Stimulated activated CD4-positive, alpha-beta T cell treated with anti-CD3 and anti-CD28 coated beads, Interleukin-1b, Interleukin-23, amount 100 ng/mL, for 1 hour (primary cell): ENCODE measurements at places on chromosomes 4 and X.

DNA sequence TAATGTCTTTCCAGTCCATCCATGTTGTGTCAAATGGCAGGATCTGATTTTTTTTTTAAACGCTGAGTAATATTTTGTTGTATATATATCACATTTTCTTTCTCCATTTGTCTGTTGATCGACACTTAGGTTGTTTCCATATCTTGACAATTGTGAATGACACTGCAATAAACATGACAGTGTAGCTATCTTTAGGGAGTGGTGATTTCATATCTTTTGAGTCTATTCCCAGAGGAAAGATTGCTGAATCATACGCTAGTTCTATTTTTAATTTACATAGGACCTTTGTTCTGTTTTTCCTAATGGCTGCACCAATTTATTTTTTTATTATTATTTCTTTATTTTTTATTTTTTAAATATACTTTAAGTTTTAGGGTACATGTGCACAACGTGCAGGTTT, 470.7 kb downstream of the CCSER1 start:
- no peak for DNase-seq

DNA sequence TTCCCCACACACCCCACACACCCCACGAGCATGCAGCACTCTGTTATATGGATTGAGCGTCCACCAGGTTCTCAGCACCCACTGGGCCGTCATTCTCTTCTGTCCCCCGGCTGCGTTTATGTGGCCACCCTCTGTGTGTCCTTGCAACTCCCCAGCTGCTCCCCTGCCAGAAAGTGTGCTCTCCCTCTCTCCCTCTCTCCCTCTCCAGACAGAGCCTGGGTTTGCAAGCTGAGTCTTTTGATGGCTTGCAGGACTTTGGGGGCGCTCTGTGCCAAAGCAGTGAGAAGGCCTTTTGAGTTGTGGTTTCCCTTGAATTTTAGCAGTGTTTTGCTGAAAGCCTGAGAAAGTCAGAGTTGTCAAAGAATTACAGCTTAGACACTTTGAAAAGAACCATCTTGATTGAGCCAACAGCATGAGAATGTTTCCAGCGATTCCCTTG, 173.5 kb downstream of the DCLK2 start:
- DNase-seq: no peak

DNA sequence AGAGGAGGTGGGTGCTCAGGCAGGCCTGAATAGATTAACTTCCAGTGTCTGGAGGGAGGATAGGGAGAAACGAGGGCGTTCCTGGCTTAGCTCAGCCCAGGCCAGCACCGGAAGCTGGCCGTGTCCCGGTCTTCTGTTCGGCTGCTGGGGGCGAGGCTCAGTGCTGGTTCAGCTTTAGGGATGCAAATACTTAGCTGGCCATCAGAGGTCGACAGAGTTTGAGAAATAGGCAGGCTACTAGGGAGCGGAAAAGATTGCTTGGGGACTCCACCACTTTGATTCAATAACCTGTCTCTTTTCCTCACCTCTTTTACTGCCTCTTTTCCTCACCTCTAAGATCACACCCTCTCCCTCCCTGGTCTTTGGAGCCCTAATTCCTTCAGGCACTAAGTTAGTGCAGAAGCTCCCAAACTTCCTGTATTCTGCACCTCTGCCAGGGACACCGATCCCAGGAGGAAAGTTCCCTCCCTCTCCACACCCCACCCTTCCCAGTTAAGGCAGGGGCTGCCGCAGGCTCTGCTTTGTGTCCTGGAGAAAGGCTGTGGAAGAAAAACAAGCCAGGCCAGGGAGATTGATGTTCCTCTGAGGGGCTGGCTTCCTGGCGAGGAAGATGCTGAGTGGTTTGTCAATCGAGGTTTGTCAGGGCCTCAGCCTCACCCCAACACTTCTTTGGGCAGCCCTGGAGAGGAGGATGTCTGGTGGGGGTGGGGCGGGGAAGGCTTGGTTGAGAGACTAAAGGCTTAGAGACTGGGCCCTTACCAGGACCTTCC, 6.0 kb upstream of the EFNB1 start:
- DNase-seq: no peak

GRCh38 chr4:155539746-155540145, 126.9 kb upstream of the GUCY1A1 start:
- no peak for DNase-seq

DNA sequence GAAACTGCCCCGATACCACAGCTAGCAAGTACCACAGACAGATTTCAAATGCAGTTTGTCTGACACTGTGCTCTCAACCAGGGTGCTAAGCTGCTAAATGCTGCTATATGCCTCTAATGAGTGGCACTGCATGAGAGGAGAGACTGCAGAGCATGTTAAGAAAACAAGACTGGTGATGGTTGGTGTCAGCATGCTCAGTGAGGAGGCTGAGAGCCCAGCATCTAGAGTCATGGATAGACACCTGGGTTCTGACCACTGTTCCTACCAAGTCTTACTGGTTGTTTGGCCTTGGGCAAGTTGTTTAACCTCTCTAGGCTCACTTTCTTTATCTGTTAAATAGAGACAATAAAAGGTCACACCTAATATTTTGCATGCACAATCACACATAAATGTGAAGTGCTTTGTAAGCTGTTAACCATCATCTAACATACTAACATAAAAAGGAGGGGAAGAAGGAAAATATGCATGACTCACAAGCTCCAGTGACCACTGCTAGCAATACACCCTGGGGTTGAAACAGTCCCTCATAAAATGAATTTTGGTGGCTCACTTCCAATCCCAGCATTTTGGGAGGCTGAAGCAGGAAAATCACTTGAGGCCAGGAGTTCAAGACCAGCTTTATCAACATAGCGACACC, 20.7 kb downstream of the HHIP start:
- DNase-seq: no peak

- no peak for DNase-seq
These were observed 36.3 kb downstream of the ATXN3L start for GRCh38 chrX:13283512-13283911.

DNA sequence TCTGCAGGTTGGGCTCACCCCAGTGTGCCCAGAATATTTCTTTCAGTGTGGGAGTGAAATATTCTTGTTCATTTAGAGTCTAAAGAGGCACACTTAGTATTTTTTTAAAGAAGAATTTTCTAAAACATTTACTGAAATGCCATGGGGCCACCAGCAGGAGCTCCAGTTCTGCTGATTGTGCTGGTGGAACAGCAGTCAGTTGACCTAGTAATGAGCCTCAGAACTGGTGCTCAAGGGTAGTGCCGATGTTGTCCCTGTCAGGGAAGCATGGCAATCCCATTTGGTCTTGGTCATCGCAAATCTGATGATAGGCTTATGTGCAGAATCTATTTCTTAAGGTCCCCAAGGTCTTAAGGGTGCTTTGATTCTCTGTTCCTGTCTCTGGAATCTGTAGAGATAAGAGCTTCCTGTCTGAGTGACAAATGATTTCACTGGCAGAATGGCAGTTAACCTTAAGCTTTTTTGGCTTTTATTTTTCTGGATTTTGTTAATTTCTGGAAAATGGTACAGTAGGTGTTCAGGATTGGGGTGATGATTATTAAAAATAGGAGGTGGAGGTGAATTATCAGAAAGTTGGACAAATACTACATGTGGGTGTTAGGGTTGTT, 31.3 kb downstream of the JADE1 start:
- no peak for DNase-seq

DNA sequence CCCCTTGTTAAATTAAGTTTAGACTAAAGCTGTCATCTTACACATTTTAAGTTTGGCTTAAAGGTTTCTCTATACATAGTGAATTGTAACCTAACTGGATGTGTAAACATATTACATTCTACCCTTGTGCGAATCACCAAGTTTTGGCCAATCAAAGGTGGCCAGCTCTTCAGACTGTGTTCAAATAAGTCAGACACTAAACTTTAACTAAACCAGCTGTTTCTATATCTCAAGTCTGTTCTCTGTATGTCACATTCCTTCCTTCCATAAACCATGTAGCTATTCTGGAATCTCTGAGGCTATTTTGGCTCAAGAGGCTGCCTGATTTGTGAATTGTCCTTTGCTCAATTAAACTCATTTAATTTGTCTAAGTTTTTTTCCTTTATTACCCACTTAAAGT, 6.7 kb downstream of the SULT1B1 start:
- no peak for DNase-seq

- DNase-seq: no peak
These were observed 9.3 kb downstream of the TMEM255A start for GRCh38 chrX:120301960-120302359.

DNA sequence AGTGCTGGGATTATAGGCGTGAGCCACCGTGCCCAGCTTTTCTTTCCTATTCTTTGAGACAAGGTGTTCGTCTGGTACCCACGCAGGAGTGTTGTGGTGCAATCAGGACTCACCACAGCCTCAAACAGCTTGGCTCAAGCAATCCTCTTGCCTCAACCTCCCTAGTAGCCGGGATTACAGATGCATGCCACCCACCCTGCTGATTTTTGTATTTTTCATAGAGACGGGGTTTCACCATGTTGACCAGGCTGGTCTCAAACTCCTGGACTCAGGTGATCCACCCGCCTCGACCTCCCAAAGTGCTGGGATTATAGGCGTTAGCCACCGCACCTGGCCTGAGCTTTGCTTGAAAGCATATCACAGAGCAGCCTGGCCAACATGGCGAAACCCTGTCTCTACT, 1.5 kb upstream of the CRLF2 start:
- no peak for DNase-seq

DNA sequence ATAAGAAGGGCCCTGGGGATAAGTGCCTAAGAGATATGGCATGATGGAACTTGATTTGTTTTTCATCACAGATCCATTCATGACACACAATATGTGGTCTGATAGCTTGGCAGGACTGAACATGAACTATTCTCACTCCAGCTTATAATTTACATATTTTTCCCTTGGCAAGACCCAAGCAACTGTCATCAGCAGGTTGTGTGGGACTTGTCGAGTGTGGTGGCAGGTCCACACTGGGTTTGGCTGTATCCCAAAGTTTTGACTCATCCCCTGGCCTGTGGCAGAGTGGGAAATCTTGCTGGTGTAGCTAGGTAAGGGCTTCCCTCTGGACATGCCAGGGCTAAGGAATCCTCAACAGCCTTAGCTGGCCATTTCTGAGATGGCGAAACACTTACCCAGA, 81.0 kb upstream of the STIM2 start:
- DNase-seq: no peak

DNA sequence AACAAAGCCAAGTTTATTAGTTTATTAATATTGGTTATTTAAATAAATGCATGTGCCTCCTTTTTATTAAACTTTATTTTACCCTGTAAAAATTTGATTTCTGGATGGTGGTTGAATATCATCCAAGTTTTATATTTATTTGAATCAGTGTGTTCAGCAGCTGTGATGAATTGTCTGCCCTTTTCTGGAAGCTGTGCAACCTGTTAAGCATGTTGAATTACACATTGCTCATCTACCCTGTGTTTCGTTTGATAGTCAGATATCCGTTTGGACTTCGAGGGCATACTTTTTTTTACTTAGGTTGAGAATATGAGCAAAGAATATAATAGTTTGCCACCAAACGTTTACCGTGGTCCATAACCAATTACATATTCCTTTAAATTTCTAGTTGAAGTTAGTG, 95.8 kb upstream of the TENM3 start:
- no peak for DNase-seq

GRCh38 chrX:38754818-38755718, 46.2 kb upstream of the MID1IP1 start:
- DNase-seq: no peak

GRCh38 chr4:56671373-56671772, 9.7 kb downstream of the HOPX start:
- DNase-seq: no peak

DNA sequence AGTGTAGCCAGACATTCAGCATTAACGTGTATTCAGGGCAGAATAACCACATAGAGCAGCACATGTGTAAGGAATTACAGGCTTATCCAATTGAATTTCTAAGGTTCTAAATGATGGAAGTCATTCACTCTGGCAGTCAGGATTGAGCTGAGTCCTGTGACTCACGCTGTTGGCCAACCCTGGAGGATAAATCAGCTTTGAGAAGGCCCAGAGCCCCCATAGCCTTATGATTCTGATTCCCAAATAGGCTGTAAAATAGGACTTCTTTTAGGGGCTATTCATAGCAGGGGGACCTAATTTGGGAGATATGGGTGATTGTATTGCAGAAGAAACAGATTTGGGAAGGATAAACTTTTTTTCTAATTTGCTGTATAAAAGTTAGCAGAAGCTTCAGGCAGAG, 8.1 kb upstream of the HPF1 start:
- no peak for DNase-seq

DNA sequence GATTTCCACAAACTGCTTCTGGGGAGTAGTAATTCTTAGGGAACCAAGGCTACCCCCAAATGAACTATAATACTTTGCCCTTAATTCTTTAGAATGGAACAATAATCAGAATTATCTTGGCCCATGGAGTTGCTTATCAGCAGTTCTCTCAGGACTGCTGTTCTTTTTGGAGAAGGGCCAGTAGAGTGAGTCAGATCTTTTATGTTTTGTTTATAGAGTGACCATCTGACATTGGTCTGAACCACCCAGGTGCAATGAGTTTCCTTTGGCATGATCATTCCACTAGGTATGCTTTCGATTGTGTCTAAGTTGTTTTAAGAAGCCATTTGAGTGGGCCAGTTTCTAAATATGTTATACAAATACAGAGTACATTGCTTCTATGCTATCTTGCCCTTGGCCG, 31.8 kb downstream of the PRRG1 start:
- DNase-seq: no peak

DNA sequence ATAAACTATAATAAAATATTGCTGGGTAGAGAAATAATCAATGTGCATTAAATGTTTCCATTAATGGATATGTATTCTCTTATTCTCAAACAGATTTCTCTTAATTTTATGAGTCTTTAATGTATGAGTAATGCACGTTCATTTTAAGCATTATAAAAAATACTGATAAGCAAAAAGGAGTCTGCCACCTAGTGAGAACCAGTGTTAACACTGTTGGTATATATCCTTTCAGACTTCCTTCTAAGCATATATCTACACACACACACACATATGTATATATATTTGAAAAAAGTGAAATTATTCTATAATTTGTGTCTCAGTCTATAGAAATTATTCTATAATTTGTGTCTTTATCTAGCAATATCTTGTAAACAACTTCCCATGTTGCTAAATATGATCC, 49.9 kb upstream of the MTMR1 start:
- no peak for DNase-seq

DNA sequence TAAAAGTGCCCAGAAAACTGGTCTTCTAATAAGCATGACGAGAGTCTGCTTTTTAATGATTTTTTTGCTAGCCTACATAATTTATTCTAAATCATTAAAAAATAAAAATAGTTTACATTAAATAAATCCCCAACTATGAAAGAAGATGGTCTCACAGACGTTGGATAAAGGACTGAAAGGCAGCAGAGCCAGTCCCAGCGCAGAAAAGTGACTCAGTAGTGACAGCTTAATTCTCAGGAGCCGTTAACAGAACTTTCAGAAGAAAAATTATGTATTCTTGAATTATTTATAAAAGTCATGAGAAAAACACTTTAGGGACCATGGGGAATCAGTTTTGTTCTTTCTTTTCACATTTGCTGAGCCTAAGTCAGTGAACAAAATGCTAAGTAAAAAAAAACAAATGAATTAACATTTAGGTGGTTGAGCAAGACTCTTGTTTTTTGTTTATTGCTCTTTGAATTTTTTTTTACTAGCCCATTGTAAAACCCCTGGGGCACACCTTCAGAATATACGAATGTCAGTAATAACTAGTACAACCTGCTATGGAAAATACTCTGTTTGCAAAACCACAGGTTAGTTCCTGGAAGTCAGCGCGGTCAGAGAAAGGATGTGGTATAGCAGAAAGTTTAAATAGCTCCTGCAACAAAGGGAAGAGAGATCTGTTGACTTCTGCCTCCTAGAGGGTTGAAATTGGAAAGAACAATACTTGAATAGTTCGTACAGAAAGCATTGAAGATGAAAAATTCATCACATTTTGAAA, 50.4 kb upstream of the CCDC160 start:
- DNase-seq: peak; percentile 0

GRCh38 chr4:98682719-98683118, 24.3 kb upstream of the TSPAN5 start:
- DNase-seq: no peak

GRCh38 chr4:67332627-67333026, 212.7 kb downstream of the CENPC start:
- DNase-seq: no peak
